GM23338 (cell line): ENCODE measurements at places on chromosomes 2 and 18. TPM values are rescaled to one million over a fixed set of nuclear protein-coding genes. Genes with fewer than 3 reads are reported as not detected.

Gene SP140
- 0.24 and 0.39 TPM in 2 replicates for total RNA-seq

GRCh38 chr2:254241-254640, 9.6 kb downstream of the SH3YL1 start:
- DNase-seq, result no peak
- no peak overlapping the region for H3K4me3 ChIP-seq
- H3K4me1 ChIP-seq, result peaks cover 4% of the 10 kb centered on the region; the same call in 1 of the 2 replicates
- peak overlapping the region; percentile 20; the same call in 1 of the 2 replicates for H3K27ac ChIP-seq
- peaks cover 14% of the 10 kb centered on the region for H3K36me3 ChIP-seq

DNA sequence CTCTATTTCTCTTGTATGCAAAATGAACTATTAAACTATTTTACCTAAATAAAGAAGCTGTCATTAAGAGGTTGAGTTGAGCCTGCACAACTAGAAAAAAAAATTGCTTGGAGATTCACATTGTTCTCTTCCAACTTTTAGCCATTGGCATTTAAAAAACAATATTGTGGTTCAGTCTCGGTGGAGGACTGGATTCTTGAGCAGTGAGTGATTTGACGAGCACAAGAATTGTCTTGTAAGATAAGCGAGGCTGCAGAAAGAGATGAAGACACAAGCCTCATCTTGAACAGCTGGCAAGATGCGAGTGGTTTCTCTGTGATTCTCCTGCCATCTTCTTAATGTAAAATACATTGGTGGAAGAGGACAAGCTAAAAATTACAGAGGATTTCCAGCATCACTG, 67.0 kb downstream of the GALR1 start:
- no peak overlapping the region for H3K27ac ChIP-seq
- H3K4me1 ChIP-seq, result peaks cover 27% of the 10 kb centered on the region
- no peak overlapping the region for H3K4me3 ChIP-seq
- H3K27me3 ChIP-seq, result no peaks in the 10 kb centered on the region

DNA sequence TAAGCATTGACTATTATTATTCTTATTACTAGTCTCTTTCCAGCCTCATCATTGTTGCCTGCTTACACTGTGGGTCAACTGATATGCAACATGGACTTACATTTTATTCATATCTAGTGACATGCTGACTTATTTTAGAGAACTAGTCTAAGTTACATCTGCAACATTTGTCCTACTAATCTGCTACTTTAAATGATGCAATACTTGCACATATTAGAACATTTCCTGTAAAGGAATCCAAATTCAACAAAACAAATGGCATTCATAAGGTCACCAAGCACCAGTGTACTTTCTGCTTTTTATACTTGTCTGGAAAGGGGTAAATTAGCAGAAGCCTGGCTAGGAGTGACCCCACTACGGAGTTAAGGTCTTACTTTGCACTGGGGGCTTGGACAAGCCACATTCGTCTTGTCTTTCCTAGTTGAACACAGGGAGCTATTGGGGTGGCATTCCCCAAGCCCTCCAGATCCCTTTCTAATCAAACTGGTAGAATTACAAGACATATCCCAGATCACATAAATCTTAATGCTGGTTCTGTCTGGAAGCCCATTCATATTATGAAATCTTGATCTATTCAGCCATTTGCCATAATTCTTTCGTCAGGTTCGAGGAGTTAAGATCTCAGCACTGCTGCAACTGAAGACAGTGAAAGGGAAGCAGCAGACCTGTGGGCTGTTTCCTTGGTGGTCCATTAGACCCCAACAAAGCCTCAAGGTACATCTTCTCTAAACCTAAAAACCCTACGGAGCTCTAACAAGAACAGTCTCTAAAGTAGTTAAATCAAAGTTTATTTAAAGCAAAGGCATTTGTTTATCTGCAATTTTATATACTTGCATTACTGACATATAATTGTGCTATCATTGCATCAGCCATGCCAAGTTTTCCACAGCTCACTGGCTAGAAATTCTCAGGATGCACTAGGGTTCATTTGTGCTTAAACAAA, 49.9 kb upstream of the RTN4 start:
- no peaks in the 10 kb centered on the region for H3K27me3 ChIP-seq
- no peak overlapping the region for H3K27ac ChIP-seq
- no peak for DNase-seq
- H3K4me3 ChIP-seq, result no peak overlapping the region
- H3K4me1 ChIP-seq, result peaks cover 15% of the 10 kb centered on the region
- no peaks in the 10 kb centered on the region for H3K36me3 ChIP-seq

DNA sequence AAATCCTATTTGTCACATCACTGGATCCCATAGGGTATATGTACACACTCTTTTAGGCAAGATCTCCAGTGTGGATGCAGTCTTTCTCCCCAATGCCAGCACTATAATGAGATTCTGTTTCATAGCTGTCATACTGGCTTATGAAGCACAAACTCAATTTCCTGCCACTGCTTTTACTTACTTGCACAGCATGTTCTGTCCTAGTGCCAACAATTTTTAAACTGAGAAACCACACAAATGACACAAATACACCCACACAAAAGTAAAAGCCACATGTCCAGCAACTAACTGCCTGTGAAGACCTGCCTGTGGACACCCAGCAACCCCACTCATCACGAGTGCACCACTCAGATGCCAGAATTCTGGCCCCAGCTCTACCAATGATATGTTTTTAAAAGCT, 29.6 kb upstream of the RNU4ATAC start:
- H3K27ac ChIP-seq, result no peak overlapping the region
- peaks cover 15% of the 10 kb centered on the region for H3K36me3 ChIP-seq
- H3K4me1 ChIP-seq, result no peaks in the 10 kb centered on the region
- DNase-seq, result no peak
- H3K27me3 ChIP-seq, result no peaks in the 10 kb centered on the region
- H3K4me3 ChIP-seq, result no peak overlapping the region

Gene PKDCC
- total RNA-seq, result 32.8 and 44.8 TPM in 2 replicates

Gene ALK
- 0.16 and 0.35 TPM in 2 replicates for total RNA-seq

GRCh38 chr2:216047397-216047796, 34.0 kb upstream of the MREG start:
- no peak overlapping the region for H3K27ac ChIP-seq
- DNase-seq, result no peak
- H3K4me1 ChIP-seq, result no peaks in the 10 kb centered on the region
- H3K4me3 ChIP-seq, result no peak overlapping the region
- H3K36me3 ChIP-seq, result 0 out of 2 replicates have a peak, but pooled peaks cover 7% of the 10 kb centered on the region

GRCh38 chr18:79479116-79479760, 83.5 kb downstream of the NFATC1 start:
- no peak overlapping the region for H3K27ac ChIP-seq
- H3K36me3 ChIP-seq, result no peaks in the 10 kb centered on the region
- H3K4me3 ChIP-seq, result no peak overlapping the region
- no peaks in the 10 kb centered on the region for H3K4me1 ChIP-seq

Gene PIAS2
- 54.1 and 54.2 TPM in 2 replicates for total RNA-seq

Gene CIDEA
- not detected in 2 replicates for total RNA-seq

Gene CNDP1
- total RNA-seq, result 0.03 TPM in 1 of 2 replicates, not detected in the other

Gene RBBP8
- total RNA-seq, result 49.2 and 53.3 TPM in 2 replicates

Gene GDF7
- 0.19 and 0.52 TPM in 2 replicates for total RNA-seq

DNA sequence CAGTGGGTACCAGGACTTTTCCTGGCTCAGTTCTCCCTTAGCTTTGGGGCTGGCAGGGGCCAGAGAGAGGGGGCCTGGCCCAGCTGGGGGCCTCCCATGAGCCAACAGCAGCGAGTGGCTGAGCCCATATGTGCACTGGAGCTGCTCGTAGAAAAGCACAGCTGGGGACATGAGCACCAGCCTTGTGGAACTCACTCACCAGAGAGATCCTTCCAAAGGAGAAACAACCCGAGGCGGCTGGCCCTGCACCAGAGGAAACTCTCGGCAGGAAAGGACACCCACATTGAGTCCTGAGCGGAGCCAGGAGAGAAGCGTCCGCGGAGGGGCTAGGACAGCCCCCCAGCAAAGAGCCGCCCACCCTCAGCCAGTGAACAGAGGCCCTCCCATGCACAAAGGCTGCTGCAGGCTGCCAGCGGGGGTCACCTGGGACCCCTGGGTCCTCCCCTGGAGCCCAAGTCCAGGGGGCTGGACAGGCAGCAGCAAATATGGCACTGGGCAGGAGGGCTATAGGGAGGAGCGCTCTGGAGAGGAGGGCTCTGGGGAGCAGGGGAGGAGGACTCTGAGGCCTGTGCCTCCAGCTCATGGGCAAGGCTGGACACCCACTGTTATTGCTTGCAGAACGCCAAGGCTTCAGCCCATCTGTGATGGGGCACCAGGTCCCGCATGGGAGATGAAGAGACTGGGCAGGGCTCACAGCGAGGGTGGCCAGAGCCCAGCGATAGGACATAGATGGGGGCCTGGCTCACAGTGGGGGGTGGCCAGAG, 42.1 kb upstream of the SNED1 start:
- DNase-seq, result no peak
- no peak overlapping the region for H3K4me3 ChIP-seq
- no peaks in the 10 kb centered on the region for H3K4me1 ChIP-seq
- H3K27me3 ChIP-seq, result no peaks in the 10 kb centered on the region

DNA sequence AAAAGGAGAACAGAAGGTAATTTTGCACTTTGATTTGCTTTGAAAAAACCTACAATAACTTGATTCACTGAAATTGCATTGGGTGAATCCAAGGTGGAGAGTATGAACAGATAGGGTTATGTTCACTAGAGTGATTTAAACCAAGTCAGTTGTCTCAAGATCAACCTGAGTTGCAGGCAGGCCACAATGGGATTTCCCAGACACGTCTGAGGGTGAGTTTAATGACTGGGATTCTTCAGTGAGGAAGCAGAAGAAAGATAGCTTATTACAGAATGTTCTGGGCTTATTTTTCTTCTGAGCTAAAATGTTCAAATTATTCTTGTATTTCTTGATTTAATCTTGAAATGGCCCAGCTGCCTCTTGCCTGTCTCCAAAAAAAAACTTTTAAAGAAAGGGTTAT, 20.1 kb downstream of the COL4A4 start:
- no peak for DNase-seq
- no peaks in the 10 kb centered on the region for H3K27me3 ChIP-seq
- H3K4me1 ChIP-seq, result no peaks in the 10 kb centered on the region
- H3K27ac ChIP-seq, result no peak overlapping the region
- 0 out of 2 replicates have a peak, but pooled peaks cover 4% of the 10 kb centered on the region for H3K36me3 ChIP-seq

Gene HOXD10
- not detected in 2 replicates for total RNA-seq

GRCh38 chr2:160174322-160174721, 25.8 kb downstream of the ITGB6 start:
- no peaks in the 10 kb centered on the region for H3K4me1 ChIP-seq
- H3K36me3 ChIP-seq, result no peaks in the 10 kb centered on the region
- H3K4me3 ChIP-seq, result no peak overlapping the region
- H3K27ac ChIP-seq, result no peak overlapping the region
- no peak for DNase-seq

- no peak overlapping the region for H3K27ac ChIP-seq
- no peak overlapping the region for H3K4me3 ChIP-seq
- DNase-seq, result no peak
- H3K36me3 ChIP-seq, result no peaks in the 10 kb centered on the region
Measured at GRCh38 chr2:42859791-42860190, 67.4 kb upstream of the HAAO start.

Gene KATNAL2
- total RNA-seq, result 7.7 and 11.8 TPM in 2 replicates

GRCh38 chr2:221455214-221455613, 116.9 kb downstream of the EPHA4 start:
- H3K4me1 ChIP-seq, result peaks cover 15% of the 10 kb centered on the region; the same call in 1 of the 2 replicates
- no peak overlapping the region for H3K4me3 ChIP-seq
- no peaks in the 10 kb centered on the region for H3K27me3 ChIP-seq
- no peak overlapping the region for H3K27ac ChIP-seq
- no peak for DNase-seq

DNA sequence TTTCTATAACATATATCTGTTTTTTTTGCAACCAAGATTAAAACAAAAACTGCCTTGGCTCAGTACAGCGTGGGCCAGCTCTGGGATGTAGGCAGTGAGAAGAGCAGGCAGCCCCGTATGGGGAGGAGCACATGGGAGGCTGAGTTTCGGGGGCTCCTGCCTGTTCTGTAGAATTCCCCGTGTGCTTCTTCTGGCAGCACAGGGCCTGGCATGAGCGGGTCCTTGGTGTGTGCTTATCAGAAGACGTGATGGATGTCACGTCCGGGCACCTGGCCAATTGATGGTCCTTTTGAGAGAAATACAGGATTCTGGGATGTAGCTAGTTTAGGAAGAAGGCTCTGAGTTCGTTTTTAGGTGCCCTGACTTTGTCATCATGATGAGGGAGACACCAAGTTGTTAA, 16.2 kb downstream of the IMPA2 start:
- peaks cover 13% of the 10 kb centered on the region; the same call in 1 of the 2 replicates for H3K36me3 ChIP-seq
- H3K4me3 ChIP-seq, result no peak overlapping the region
- no peaks in the 10 kb centered on the region for H3K27me3 ChIP-seq
- DNase-seq, result no peak

- 0 out of 2 replicates have a peak, but pooled peaks cover 7% of the 10 kb centered on the region for H3K4me1 ChIP-seq
- no peak within 1 kb of the TSS for H3K27ac ChIP-seq
- peaks cover 14% of the 10 kb centered on the region for H3K27me3 ChIP-seq
Measured at GRCh38 chr2:200585730-200586643, at the start of gene AOX1. AOX1 (plus strand) TSS chr2:200586014; CDS start chr2:200586109, 95 bp downstream.

DNA sequence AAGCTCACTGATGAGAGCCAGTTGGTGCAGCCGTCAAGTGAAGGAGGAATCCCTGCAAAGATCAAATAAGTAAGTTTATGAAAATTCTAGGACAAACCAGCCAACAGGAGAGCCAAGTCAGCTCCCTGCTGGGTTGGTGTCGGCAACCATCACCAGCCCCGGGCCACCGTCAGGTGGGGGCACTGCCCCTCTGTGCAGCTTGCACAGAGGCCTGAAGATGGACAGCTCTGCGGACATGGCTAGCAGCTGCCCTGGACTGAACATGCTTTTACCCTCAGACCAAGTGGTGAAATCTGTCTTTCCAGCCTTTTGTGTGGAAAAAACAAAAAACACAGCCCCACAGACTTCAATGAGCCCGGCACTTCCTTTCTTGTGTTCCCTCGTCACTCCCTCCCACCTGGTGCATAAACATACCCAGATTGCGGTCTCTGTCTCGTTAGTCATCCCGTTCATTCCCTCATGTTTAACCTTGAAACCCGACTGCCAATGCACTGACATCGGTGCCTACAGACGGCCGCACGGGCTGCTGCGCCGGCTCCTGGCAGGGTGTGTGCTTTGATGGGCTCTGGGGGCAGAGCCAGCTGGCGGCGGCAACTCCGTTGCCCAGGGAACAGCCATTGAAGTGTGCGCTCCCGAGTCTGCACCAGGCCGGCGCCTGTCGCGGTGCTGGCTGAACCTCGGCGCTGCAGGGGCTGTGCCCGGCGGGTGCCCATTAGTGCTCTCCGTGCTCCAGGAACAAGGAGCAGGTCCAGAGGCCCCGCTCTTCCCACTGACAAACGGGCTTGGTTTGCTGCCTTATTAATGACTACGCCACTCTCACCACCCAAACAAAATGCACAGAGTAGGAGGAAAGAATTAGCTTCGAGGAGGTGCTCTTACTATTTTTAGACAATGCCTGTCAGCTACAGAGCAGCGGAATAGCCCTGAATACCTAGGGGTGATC, 95.3 kb downstream of the EIPR1 start:
- no peak overlapping the region for H3K4me3 ChIP-seq
- no peaks in the 10 kb centered on the region for H3K36me3 ChIP-seq
- DNase-seq, result no peak
- no peak overlapping the region for H3K27ac ChIP-seq

Gene PRKAG3
- total RNA-seq, result not detected in 2 replicates

DNA sequence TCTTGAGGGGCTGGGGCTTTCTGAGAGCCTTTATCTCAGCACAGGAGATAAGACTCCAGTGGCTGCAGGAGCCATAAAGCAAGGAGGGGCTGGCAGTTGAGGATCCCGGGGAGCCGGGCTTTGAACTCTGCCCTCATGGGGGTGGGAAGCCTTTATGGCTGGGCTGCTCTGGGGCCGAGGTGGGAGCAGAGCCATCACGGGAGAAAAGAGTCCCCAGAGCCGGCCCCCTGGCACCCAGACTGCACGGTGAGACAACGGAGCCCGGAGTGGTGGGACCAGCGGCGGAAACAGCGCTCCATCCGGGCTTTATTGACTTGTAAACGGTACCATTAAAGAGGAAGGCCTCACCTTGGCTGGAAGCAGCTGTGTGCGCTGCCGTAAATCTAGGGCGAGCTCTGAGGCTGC, 162.6 kb downstream of the MYCN start:
- H3K27ac ChIP-seq, result peak overlapping the region; percentile 99
- H3K4me1 ChIP-seq, result peaks cover 35% of the 10 kb centered on the region
- H3K27me3 ChIP-seq, result no peaks in the 10 kb centered on the region
- no peaks in the 10 kb centered on the region for H3K36me3 ChIP-seq
- no peak overlapping the region for H3K4me3 ChIP-seq
